Activated T-cell treated with anti-CD3 and anti-CD28 coated beads, Interleukin-2, amount 50 U/mL, for 4 hours (primary cell): ENCODE measurements at places on chromosomes 3 and 15.

DNA sequence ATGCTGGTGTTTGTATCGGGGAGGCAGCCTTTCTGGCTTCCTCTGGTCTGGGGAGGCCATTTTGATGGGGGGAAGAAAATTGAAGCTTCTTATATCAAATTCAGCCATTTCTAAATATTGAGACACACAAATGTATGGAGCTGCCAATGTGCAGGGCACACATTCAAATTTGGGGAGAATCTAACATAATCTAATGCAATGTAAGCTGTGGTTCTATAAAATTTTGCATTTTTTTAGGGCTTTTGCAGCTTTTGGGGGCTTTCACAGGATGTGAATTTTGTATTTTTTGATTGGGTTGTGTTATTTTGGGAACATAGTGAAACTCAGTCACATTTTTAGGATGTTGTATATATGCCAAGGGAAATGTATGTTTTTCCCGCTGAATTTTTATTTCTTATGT, 43.4 kb downstream of the CDIN1 start:
- no peak for DNase-seq

DNA sequence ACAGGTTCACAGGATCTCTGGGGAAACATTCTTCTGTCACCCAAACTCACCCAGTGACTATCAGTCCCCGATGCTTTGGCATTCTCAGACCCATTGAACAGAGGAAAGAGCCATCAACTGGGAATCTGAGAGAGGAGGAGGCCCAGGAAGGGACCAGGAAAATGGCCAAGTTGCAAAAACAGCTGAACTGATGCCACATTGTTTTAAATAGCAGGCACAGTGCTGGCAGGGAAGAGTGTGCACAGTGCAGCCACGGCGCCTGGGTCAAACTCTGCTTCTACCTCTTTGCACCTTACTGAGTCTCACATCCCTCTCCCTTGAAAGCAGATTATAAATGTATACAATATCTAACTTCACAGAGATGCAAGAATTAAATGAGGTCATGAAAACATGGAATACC, 66.4 kb downstream of the SRGAP3 start:
- no peak for DNase-seq

GRCh38 chr3:56831572-56831971, 29.8 kb upstream of the ARHGEF3 start:
- no peak for DNase-seq

DNA sequence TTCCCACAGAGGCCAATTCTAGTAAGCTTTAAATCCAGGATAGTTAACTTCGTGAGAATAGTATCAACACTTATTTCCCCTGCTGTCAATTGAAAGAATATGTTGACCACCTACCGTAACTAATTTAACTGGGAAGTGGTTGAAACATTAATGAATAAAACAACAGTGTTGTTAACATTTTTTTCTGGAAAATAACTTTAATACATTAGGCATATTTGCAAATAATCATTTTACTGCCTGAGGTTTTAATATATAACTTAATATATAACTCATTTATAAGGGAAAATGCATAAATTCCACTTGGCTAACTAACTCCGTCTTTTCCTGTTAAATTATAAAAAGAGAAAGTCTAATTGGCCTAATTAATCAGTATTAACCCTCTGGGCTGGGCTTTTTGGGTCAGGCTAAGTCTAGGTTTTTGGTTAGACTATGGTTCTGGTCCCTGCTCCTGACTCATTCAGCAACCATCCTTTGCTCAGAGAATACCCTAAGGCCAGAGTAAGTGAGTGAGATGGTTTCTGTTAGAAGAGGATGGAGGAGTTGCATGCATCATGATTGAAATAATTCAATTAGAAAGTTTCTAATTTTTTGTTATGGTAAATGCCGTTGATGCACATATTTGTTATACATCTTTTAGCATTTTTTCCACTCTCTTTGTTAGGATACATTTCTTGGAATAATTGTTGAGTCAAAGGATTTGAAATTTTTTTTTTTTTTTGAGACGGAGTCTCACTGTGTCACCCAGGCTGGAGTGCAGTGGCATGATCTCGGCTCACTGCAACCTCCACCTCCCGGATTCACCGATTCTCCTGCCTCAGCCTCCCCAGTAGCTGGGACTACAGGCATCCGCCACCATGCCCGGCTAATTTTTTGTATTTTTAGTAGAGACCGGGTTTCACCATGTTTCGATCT, 10.8 kb upstream of the SKIL start:
- no peak for DNase-seq

DNA sequence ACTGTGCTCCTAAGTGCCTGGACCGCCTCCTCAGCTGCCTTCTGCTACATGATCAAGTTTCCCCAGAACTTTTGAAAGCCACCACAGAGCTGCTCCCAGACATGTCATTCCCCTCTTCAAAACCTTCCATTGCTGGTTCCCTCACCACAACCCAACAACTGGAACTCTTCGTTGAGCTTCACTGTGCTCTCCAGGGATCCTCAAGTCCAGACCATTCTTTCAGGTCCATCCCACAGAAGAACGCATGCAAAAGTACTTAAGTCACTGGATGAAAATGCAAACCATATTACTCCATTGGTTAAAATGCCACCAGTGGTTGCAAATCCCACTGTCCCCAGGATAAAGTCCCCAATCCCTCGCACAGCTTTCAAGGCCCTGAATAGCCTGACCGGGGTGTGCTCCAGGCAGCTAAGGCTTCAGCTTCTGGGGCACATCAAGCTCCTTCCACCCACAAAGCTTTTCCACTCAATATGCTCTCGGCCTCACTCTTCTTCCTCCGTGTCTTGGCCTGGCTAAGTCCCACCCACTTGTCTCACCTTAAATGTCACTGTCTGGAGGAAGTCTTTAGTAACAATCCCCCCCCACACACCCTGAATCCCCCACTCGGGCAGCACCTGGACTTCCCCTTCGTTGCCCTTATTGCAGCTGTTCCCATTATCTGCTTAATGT, 84.8 kb downstream of the XXYLT1 start:
- no peak for DNase-seq

DNA sequence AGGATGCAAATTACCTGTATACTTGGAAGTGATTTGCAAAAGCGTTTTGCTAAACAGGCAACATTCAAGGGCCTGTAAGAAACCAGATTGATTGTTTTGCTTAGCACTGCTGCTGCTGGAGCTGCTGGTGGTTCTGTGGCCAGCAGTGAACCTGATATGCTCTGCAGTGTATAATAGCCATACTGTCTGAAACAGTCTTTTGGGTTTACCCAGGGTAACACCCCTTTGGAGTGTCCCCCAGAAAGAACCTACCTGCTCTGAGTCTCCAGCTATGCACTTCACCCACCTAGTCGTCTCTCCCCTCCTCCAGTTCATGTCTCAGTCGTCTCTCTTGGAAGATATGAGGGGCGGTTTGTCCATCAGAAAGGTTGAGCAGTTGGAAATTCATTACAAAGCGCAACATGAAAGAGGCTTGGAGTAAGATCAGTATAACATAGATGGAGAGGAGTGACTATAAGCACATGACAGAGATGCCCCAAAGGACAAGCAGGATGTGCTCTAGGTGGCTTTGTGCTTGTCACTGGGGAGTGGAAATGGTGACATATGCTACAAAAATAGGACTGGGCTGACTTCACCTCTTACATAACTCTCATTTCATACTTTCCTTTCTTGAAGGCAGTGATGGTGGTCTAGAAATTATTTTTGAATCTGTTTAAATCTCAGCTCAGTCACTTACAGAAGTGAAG, 3.8 kb downstream of the MKRN2 start:
- DNase-seq, result no peak

- DNase-seq, result no peak
These were observed 33.8 kb downstream of the RBMS3 start for GRCh38 chr3:29314727-29315088.

GRCh38 chr15:52023169-52023922, 4.3 kb downstream of the MAPK6 start:
- no peak for DNase-seq

DNA sequence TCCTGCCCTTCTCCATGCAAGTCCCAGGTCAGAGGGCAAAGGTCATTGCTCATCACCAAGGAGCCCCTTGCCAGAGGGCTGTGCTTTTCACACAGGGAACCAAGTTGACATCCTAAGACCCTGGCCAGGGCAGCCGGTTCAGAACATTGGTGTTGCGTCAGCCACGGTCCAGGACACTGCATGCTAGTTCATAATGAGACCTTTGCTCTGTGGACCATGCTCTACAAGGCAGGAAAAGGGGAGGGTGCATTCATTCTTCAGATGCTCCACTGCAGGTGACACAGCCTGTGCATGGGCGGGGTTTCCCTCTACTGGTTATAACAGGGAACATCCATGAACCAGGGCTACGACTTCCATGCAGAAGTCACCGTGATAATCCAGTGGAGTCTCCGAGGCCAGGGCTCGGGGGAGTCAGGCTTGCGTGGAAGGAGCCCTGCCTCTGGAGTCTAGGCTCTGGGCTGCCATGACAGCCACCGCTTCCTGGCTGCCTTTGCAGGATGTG, 81.6 kb downstream of the OCA2 start:
- no peak for DNase-seq

GRCh38 chr3:140128631-140129030, 193.6 kb downstream of the CLSTN2 start:
- no peak for DNase-seq

DNA sequence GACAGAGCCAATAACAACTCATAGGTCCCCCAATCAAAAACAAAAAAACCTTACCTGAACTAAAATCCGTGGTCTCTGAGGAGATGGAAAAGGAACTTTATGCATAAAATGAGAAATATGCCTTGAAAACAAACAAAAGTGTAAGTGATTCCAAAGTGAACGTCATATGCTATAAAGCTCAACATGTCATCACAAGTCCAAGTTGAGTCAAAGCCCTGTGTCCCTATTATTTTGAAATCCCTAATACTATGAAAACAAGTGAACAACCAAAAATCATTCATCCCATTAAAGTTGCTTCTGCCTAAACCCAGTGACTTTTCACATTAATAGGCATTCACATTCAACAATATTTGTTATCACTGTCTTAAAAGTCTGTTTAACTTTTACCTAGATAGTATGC, 59.4 kb downstream of the DENND4A start:
- DNase-seq, result no peak

DNA sequence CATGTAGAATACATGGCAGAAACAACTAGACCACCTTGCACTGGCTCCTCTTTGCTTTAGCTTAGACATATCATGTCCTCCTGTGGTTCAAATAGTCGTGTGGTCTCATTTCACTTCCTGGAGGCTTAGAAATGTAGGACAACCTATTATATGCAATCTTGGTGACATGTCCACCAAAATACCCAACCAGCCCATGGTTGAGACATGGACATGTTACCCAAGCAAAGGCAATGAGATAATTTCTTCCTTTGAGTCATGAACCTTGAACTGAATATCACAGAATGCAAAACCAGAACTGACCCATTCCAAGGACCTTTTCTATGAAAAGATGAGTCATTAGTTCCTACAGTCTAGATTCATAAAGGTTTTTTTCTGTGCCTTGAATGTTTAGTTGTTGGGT, 309.0 kb upstream of the MDFIC2 start:
- no peak for DNase-seq

DNA sequence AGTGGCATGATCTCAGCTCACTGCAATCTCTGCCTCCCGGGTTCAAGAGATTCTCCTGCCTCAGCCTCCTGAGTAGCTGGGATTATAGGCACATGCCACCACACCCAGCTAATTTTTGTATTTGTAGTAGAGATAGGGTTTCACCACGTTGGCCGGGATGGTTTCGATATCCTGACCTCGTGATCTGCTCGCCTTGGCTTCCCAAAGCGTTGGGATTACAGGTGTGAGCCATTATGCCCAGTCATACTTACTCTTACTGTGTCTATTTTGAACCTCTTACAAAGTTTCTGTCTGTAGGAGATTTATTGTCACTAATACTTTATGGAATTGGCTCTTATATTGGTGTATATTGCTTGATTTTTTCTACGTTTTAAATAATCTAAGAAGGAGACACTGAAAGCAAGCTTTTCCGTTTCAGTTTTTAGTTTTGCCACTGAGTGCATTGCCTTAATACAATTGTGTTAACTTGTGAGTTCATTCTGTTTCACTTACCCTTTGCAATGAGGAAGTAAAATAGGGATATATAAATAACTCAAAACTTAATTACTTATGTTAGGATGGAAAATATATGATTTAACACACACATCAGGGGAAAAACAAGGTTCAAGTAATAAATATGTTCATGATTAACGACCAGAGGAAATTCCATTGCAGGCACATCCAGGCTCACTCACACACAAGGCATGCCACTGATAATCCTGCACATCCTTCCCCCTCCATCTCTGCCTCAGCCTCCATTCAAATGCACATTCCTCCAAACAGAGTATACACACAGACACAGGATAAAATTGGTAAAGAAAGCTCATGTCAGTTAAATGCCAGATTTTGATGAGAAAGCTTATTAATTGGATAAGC, 279.3 kb upstream of the RASGRP1 start:
- DNase-seq, result no peak

- no peak for DNase-seq
These were observed 22.1 kb downstream of the TYRO3 start for GRCh38 chr15:41581110-41581509.

- DNase-seq, result no peak
These were observed 218.3 kb downstream of the FHIT start for GRCh38 chr3:61032991-61033390.

GRCh38 chr3:33467786-33468185, 27.6 kb upstream of the UBP1 start:
- no peak for DNase-seq

DNA sequence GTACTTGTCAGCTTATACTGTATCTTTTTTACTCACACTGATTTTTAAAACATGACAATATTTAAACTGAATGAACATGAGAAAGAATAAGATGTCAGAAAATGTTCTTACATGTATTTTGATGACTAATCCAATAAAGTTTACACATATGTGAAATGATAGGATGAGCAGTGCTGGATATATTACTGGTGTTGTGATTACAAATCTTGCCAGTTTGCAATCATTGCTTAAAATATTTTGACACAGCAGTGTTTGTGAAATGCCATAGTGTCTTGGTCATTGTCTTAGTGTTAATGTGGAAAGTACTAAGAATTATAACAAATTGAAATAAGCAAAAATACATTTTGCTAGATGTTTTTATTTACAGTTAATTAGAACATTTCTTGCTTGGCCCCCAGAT, 118.7 kb upstream of the MLF1 start:
- DNase-seq, result no peak

DNA sequence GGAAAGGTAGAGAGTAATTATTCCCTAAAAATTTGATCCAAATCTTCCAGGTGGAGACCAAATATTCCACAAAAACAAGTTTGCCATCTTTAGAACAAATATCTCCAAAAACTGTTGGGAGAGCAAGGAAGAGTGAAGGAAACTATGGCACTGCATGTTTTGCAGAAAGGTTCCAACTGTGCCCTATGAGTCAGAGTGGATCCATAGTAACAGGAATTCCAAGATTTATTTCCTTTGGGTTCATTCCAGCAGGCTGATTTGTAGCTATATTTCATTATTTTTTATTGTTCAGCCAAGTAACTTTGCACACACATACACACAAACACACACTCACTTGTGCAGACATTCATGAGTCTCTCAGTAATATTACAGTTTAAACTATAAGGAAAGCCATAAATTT, 459.7 kb upstream of the EPHA6 start:
- DNase-seq, result no peak

GRCh38 chr3:41239587-41239986, 40.3 kb downstream of the CTNNB1 start:
- DNase-seq, result no peak

GRCh38 chr15:29812384-29812694, 9.9 kb downstream of the TJP1 start:
- no peak for DNase-seq
